ENCODE measurements at places on chromosomes 3 and 15. TPM values are rescaled to one million over a fixed set of nuclear protein-coding genes. Genes with fewer than 3 reads are reported as not detected.

Gene ARGFX
- not detected for total RNA-seq

Gene BUB1B
- 31.6 TPM for total RNA-seq

Gene FILIP1L
- total RNA-seq: 0.36 TPM

Gene PRTG
- total RNA-seq: 26.2 TPM

Gene NMD3
- 64.8 TPM for total RNA-seq

Gene TUSC2
- 23.6 TPM for total RNA-seq

Gene CKMT1B
- total RNA-seq: not detected

Gene ALCAM
- total RNA-seq: 9.6 TPM

Gene TTLL13
- total RNA-seq: not detected

Gene GHSR
- total RNA-seq: not detected

Gene SST
- not detected for total RNA-seq

Gene FOXP1
- 2.1 TPM for total RNA-seq

Gene TEX9
- total RNA-seq: 3.3 TPM
